Natural killer cell (primary cell): ENCODE measurements at places on chromosomes 5 and 9. TPM values are rescaled to one million over a fixed set of nuclear protein-coding genes. Genes with fewer than 3 reads are reported as not detected.
A peak's percentile ranks its signal among the peaks of the same experiment; 100 is the strongest.

GRCh38 chr9:127154390-127155191 lies 32.2 kb upstream of the ANGPTL2 start:
- DNase-seq = no peak
- H3K36me3 ChIP-seq = no peaks in the 10 kb centered on the region
- H3K27ac ChIP-seq = no peak overlapping the region
- H3K27me3 ChIP-seq = no peaks in the 10 kb centered on the region

GRCh38 chr9:94584555-94584954 lies 9.1 kb downstream of the FBP2 start:
- peak; percentile 66 for DNase-seq
- H3K27ac ChIP-seq = no peak overlapping the region
- no peaks in the 10 kb centered on the region for H3K36me3 ChIP-seq
- H3K4me3 ChIP-seq = no peak overlapping the region
- peaks cover 4% of the 10 kb centered on the region for H3K4me1 ChIP-seq
- H3K27me3 ChIP-seq = no peaks in the 10 kb centered on the region

- no peak overlapping the region for H3K27ac ChIP-seq
- H3K36me3 ChIP-seq = no peaks in the 10 kb centered on the region
- no peaks in the 10 kb centered on the region for H3K27me3 ChIP-seq
- no peak overlapping the region for H3K4me3 ChIP-seq
- H3K4me1 ChIP-seq = peaks cover 5% of the 10 kb centered on the region
- DNase-seq = no peak
Measured at GRCh38 chr9:123863164-123863855, 66.6 kb downstream of the DENND1A start.

- H3K4me3 ChIP-seq = no peak overlapping the region
- no peaks in the 10 kb centered on the region for H3K4me1 ChIP-seq
- H3K27me3 ChIP-seq = no peaks in the 10 kb centered on the region
- H3K27ac ChIP-seq = no peak overlapping the region
- H3K36me3 ChIP-seq = peaks cover 6% of the 10 kb centered on the region
Measured at GRCh38 chr9:88464851-88465250, 70.1 kb upstream of the NXNL2 start.

GRCh38 chr9:90988318-90988717 lies 186.7 kb downstream of the SYK start:
- no peaks in the 10 kb centered on the region for H3K36me3 ChIP-seq
- no peaks in the 10 kb centered on the region for H3K4me1 ChIP-seq
- H3K27ac ChIP-seq = no peak overlapping the region
- H3K4me3 ChIP-seq = no peak overlapping the region
- H3K27me3 ChIP-seq = no peaks in the 10 kb centered on the region

- H3K4me1 ChIP-seq = no peaks in the 10 kb centered on the region
- H3K27ac ChIP-seq = no peak overlapping the region
- no peak overlapping the region for H3K4me3 ChIP-seq
- DNase-seq = no peak
- no peaks in the 10 kb centered on the region for H3K27me3 ChIP-seq
- no peaks in the 10 kb centered on the region for H3K36me3 ChIP-seq
Measured at GRCh38 chr5:152264645-152265254, 140.3 kb downstream of the NMUR2 start.

DNA sequence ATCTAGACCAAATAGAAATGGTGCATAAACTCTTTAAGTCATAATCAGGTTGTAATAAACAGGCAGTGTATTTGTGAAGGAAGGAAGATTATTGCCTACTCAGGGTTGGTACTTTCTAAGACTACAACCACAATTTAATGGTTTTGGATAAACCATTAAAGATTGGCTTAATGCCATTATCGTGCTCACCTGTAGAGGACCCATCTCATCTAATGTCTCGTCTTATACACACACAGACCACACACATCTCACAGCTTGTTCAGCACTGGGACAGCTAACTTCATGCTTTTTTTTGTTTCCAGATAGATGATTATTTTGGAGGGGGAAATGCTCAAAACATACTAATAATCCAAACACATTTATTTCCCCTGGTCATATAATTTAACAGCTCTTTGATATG lies 175.7 kb upstream of the SLC12A2 start:
- DNase-seq = no peak
- H3K27ac ChIP-seq = no peak overlapping the region

DNA sequence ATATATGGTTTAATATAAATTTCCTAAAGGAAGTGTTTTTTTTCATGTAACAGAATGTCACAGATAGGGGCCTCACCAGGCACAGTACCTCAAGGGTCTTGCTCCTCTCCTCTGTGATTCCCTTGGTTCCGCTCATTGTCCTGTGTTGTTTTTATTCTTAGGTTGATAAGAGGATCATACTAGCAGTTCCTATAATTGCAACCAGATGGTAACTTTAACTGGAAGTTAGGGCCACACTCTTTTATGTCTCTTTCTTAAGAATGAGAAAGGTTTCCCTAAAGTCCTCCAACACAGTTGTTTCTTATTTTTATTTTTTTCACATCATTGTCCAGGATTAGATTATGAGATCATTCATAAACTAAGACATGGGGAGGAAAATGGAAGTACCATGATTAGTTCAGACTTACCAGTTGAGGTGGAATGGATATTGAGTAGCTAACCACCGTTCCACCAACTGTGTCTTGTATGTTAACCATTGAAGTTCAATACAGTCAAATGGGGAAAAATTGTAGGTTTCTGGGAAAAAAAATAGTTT lies 41.1 kb downstream of the FAM174A start:
- no peaks in the 10 kb centered on the region for H3K36me3 ChIP-seq
- H3K4me1 ChIP-seq = no peaks in the 10 kb centered on the region
- DNase-seq = no peak
- no peak overlapping the region for H3K27ac ChIP-seq
- H3K4me3 ChIP-seq = no peak overlapping the region

GRCh38 chr9:120107138-120107537 lies 472.8 kb downstream of the CDK5RAP2 start:
- no peak overlapping the region for H3K27ac ChIP-seq
- no peak overlapping the region for H3K4me3 ChIP-seq
- H3K4me1 ChIP-seq = no peaks in the 10 kb centered on the region
- no peak for DNase-seq
- H3K36me3 ChIP-seq = no peaks in the 10 kb centered on the region

GRCh38 chr5:56253924-56254323 lies 20.8 kb upstream of the ANKRD55 start:
- no peak overlapping the region for H3K4me3 ChIP-seq
- no peaks in the 10 kb centered on the region for H3K27me3 ChIP-seq
- H3K27ac ChIP-seq = no peak overlapping the region
- H3K36me3 ChIP-seq = no peaks in the 10 kb centered on the region

DNA sequence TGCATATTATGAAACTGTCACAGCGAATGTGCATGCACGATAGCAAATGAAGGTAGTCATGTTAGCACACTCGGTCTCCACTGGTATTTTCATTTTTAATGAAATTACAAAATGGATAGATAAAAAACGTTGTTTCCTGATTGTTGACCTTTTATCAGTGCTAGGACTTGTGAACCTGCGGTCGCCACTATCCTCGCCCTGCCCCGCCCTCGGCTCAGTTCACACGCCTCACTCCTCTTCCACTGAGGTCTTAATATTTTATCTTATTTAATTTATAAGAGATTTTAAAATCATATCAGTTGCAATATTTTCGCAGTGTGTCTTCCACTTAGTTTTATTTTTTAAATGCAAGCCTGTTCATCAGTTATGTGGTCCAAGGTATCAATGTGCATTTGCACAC lies 382.6 kb upstream of the IRX4 start:
- H3K27ac ChIP-seq = no peak overlapping the region
- H3K4me1 ChIP-seq = no peaks in the 10 kb centered on the region
- no peaks in the 10 kb centered on the region for H3K27me3 ChIP-seq
- no peak overlapping the region for H3K4me3 ChIP-seq

DNA sequence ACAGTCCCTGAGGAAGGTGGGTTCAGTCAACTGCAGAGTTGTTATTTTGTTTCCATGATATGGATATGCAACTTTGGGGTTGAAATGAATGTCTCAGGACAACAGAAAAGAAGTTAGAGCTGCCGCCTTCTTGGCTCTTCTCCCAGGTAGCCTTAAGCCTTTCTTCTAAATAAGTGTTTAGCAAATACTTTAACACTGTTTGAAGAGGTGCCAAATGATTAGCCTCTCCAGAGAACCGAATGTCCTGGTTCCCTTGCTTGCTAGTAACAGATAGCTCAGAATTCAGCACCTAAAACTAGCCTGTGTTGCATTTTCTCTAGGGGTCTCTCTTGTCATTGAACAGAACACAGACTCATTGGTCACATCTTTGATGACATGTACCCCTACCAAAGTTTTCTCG lies 127.7 kb upstream of the PIK3R1 start:
- no peaks in the 10 kb centered on the region for H3K36me3 ChIP-seq
- DNase-seq = no peak
- no peak overlapping the region for H3K4me3 ChIP-seq
- H3K27ac ChIP-seq = no peak overlapping the region

GRCh38 chr9:21993893-21994555 lies at the start of gene CDKN2A:
CDKN2A (minus strand) TSS chr9:21994392.
- no peaks in the 10 kb centered on the region for H3K36me3 ChIP-seq
- peak within 1 kb of the TSS; percentile 74 for H3K27ac ChIP-seq
- H3K27me3 ChIP-seq = peaks cover 10% of the 10 kb centered on the region
- peak; percentile 36 for DNase-seq

DNA sequence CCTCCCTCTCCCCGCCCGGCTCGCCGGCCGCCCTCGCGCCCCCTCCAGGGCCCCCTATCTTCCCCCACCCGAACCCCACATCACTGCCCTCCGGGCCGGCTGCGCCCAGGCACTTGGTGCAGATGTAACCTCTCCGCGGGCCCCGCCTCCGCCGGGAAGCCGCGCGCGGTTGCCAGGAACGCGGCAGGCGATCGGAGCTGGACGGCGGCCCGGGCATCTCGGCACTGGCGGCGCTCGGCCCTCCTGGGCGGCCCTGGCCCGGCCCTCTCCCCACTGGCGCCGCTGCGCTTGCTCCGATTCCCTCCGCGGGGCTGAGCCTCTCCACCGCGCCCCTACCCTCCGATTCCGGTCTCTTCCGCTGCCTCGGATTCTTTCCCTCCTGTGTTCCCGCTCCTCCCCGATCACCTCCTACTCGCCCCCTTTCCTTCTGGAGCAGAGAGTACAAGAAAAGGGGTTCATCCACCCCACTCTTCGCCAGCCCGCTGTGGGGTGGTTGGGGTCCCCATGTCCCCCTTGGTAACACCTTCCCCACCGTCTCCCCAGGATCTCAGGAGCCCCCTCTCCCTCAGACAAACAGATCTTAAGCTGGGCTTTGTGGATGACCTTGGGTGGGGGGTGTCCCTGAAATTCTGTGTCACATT lies 70.6 kb downstream of the C9orf50 start:
- H3K27me3 ChIP-seq = peaks cover 16% of the 10 kb centered on the region
- H3K4me3 ChIP-seq = no peak overlapping the region
- DNase-seq = peak; percentile 33
- H3K27ac ChIP-seq = no peak overlapping the region

GRCh38 chr5:113217619-113218184 lies 217.1 kb downstream of the TSSK1B start:
- no peaks in the 10 kb centered on the region for H3K36me3 ChIP-seq
- no peak overlapping the region for H3K27ac ChIP-seq
- DNase-seq = no peak
- no peaks in the 10 kb centered on the region for H3K4me1 ChIP-seq
- H3K4me3 ChIP-seq = no peak overlapping the region

SPINK4 gene
- not detected for total RNA-seq

CMYA5 gene
- total RNA-seq = 0.71 TPM

EGR1 gene
- 52.1 TPM for total RNA-seq

PROB1 gene
- 0.91 TPM for total RNA-seq

ITK gene
- total RNA-seq = 186 TPM

NMUR2 gene
- total RNA-seq = not detected

TMC1 gene
- not detected for total RNA-seq

CARTPT gene
- not detected for total RNA-seq

LRRC19 gene
- not detected for total RNA-seq

IFNA17 gene
- total RNA-seq = not detected

EIF4E1B gene
- not detected for total RNA-seq

ORM2 gene
- not detected for total RNA-seq

IQGAP2 gene
- total RNA-seq = 207 TPM
